ENCODE measurements at places on chromosomes 2 and 18.

DNA sequence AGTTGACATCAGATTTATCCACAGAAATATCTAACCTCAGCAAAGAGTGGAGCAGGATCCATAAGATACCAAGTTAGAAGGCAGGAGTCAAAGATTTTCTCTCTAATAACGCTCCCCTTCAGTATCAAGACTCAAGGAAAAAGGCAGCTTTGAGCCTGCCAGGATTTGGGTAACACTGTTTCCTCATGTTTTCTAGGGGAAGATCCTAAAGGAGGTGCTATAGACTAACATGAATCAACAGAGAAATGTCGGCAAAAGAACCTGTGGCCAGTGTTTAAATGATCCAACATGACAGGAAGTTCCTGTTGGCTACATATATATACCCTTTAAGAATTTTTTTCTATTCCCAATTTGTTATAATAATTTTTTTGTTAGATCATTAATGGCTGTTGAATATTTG is 402.3 kb downstream of the TGIF1 start:
- DNase-seq, result no peak

- DNase-seq, result no peak
These were observed 219.6 kb downstream of the RND3 start for GRCh38 chr2:150267651-150268415.

DNA sequence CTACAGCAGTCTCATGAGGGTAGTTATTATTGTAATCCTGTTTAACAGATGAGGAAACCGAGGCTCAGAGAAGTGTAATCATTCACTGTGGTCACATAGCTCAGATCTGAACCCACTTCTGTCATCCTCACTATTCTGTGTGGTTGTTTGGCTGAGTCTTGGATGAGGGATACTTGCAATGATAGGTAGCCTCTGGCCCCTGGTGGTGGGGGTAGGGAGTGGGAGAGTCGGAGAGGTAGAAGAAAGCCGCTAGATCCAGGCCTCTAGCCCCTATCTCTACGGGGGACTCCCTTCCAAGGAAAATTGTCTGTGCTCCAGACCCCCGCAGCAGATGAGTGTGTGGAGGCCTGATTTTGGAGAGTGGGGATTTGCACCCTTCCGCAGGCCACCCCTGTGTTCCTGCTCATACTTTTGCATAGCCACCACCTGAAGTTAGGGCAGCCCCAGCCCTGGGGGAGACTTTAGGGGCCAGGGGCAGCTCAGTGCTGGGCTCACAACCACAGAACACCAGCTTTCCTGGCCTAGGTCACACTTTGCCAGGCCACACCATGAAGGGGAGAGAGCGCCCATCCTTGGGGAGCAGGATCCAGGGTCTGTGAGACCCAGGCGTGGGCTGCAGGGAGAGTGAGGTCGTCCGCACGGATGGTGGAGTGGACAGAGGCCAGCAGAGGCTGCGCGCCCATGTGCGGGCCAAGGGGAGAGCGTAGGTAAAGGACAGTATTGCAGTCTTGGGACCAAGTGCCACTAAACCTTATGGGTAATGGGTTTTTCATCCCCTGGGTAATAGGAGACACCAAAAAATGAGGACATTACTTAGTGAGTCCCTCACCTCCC is 148.2 kb downstream of the GLI2 start:
- DNase-seq, result no peak

DNA sequence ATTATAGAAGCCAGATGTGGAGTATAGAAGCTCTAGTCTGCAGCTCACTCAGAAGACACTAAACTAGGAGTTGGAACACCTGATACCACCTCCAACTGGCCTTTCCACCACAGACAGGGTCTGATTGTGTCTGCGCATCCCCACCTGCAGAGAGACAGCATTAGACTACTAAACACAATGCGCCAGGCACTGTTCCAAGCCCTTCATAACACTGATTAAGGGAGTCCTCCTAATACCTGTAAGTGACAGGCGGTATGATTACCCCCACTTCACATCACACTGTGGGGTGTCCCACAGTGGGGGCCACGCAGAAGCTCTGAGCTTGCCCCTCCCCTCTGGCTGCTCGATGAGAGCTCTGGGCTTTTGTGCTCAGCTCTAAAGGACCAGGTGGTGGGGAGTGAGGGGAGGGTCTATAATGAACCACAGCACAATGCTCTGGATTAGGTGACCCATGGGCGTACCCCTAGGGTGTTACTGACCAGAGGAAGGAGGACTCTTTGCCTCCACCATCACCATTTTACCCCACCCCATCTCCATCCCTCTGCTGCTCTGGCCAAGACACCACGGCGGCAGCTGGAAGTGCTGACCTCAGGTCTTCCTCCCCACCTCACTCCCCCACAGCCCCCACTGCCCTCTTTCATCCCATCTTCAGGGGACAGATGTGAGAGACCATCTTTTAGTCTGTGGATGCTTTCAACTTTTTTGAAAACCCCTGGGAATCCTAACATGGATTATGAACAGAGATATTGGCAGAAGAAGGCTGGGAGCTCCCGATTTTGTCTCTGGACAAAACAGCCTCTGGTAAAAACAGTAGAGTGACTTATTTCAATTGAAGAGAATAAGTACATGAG is 145.1 kb downstream of the GFPT1 start:
- peak; percentile 28 for DNase-seq

GRCh38 chr2:72669121-72669520 is 156.7 kb downstream of the EXOC6B start:
- no peak for DNase-seq

GRCh38 chr2:172169611-172170010 is 66.9 kb upstream of the DLX2 start:
- DNase-seq, result no peak

GRCh38 chr18:13278062-13278630 is 59.6 kb downstream of the LDLRAD4 start:
- no peak for DNase-seq

- no peak for DNase-seq
These were observed 190.6 kb upstream of the ITGA4 start for GRCh38 chr2:181266614-181267013.

DNA sequence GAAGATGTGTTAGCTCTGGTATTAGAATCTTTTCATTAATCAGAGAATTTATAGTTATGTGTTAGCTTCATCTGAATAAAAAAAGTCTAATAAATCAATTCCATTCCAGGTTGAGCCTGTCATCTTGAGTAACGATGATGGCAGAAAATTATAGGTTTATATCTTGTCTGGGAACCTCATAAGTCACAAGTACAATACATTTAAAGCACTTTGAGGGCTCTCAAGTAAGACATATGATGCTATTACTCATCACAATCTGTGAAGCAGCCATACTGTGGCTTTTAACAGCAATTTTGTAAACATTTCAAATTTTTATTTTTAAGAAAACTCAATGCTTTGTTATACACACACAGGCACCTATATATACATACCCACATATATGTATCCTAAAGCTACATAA is 484.1 kb upstream of the VRK2 start:
- DNase-seq, result peak; percentile 11

DNA sequence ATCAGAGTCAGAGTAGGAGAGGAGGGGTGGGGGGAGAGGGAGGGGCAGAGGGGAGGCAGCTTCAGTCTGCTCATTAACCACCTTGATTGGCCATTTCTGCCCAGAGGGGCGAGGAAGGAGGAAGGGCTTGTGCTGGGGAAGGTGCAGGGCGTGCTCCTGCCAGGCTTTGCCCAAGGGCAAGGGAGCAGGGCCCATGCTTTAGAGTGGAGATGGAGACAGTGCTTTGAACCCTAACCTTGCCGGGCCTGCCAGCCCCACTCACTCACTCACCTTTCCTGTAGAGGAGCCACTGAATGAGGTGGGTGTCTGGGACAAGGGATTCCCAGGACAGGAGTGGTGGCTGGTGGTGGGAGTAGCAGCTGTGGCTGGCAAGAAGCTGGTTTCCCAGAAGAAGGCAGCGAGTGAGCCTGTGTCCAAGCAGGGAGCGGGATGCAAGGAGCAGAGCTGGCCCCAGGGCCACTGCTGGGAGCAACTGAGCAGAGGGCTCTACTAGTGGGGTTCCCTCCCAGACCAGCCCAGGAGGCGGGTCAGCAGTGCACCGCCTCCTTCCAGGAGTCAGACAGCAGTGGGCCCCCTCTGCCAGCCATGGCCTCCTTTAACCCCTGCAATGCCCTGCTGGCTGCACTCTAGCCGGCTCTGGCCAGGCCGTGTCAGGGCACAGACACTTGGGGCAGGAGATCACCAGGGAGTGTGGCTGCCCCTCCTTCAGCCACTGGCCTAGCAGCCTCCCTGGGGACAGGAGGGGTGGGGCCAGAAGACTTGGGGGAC is 3.6 kb upstream of the RUFY4 start:
- DNase-seq, result no peak

DNA sequence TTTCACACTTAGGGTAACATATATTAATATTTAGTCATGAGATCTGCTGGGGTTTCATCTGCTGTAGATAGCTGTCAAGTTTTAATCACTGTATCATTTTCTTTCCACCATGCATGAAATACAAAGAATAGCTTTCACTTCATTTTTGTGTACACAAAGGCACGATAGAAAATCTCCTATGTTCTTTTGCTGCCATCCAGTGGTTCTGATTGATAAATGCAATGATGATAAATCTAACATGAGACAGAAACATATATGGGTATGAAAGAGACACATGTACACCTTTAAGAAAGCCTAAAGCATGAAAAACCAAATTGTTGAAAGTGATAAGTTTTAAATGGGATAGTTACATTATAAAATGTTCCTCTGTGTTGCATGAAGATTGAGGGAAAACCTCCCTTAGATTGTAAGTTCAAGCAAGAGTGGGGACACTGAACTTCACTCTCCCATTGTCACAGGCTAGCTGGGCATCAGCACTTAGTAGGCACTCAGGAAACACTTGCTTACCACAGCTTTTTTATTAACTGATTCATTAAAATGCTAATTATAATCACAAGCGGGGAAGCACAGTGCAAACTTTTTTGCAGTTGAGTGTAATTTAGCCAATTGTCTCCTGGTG is 31.2 kb downstream of the C1D start:
- peak; percentile 75 for DNase-seq

- DNase-seq, result no peak
These were observed 99.6 kb upstream of the ST3GAL5 start for GRCh38 chr2:85988175-85988913.
